Activated naive CD4-positive, alpha-beta T cell treated with anti-CD3 and anti-CD28 coated beads for 36 hours (primary cell): ENCODE measurements at places on chromosomes 12 and 14. TPM values are rescaled to one million over a fixed set of nuclear protein-coding genes. Genes with fewer than 3 reads are reported as not detected.

Gene MYO1H
- total RNA-seq = not detected

Gene PDE3A
- total RNA-seq = not detected

- no peak for DNase-seq
Measured at GRCh38 chr12:18139989-18140596, 50.1 kb upstream of the RERGL start.

- DNase-seq = no peak
Measured at GRCh38 chr12:13372386-13372785, 175.9 kb downstream of the EMP1 start.

- DNase-seq = no peak
Measured at GRCh38 chr14:25759920-25760655, 710.1 kb upstream of the STXBP6 start.

- DNase-seq = no peak
Measured at GRCh38 chr14:99544991-99545390, 59.0 kb downstream of the CCDC85C start.
